ENCODE measurements at places on chromosomes 2 and 18.

DNA sequence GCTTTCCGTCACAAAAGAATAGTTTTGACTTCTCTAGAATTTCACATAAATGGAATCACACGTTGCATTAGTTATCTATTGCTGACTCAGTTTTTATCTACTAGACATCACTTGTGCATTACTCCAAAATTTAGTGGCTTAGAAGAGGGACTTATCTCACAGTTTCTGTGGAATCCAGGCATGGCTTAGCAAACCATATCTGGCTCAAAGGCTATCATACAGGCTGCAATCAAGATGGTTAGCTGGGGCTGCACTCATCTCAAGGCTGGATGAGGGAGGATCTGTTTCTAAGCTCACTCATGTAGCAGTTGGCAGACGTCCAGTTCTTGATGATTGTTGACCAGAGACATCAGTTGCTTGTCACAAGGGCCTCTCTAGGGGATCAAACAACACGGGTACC lies 6.6 kb upstream of the DSC3 start:
- DNase-seq: no peak

DNA sequence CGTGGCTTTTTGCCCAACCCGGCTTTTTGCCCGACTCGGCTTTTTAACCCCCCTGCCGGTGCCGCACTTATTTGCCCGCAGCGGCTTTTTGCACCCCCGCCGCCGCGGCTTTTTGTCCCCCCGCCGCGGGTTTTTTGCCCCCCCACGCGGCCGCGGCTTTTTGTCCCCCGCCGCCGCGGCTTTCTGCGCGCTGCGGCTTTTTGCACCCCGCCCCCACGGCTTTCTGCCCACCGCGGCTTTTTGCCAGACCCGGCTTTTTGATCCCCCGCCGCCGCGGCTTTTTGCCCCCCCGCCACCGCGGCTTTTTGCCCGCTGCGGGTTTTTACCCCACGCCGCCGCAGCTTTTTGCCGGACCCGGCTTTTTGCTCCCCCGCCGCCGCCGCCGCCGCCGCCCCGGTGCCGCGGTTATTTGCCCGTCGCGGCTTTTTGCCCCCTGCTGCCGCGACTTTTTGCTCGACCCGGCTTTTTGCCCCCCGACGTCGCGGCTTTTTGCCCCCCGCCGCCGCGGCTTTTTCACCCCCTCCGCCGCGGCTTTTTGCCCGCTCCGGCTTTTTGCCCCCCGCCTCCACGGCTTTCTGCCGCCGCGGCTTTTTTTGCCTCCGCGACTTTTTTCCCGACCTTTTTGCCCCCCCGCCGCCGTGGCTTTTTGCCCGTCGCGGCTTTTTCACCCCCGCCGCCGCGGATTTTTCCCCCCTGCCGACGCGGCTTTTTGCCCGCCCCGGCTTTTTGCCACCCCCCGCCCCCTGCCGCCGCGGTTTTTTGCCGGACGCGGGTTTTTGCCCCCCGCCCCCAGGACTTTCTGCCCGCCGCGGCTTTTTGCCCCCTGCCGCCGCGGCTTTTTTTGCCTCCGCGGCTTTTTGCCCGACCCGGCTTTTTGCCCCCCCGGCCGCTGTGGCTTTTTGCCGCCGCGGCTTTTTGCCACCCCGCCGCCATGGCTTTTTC lies 2786.5 kb downstream of the RPIA start:
- no peak for DNase-seq

GRCh38 chr2:74763962-74764428 lies 69.9 kb upstream of the HK2 start:
- peak; percentile 39 for DNase-seq

DNA sequence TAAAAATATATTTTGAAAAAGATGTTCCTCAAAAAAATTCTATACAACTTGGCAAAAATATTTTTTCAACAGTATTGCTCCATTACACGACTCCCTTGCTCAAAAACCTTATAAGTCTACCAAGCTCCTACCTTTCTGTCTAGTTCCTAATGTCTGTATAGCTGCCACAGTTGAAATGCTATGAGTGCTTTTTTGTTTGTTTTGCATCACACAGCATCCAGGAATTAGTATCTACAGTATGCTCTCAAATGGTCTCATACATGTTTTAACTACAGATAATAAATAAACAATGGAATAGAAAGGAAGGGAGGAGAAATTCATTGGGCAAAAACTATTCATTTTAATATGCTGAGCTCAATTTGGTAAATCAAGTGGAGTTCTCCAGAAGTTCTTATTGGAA lies 17.3 kb downstream of the ACADL start:
- DNase-seq: no peak

DNA sequence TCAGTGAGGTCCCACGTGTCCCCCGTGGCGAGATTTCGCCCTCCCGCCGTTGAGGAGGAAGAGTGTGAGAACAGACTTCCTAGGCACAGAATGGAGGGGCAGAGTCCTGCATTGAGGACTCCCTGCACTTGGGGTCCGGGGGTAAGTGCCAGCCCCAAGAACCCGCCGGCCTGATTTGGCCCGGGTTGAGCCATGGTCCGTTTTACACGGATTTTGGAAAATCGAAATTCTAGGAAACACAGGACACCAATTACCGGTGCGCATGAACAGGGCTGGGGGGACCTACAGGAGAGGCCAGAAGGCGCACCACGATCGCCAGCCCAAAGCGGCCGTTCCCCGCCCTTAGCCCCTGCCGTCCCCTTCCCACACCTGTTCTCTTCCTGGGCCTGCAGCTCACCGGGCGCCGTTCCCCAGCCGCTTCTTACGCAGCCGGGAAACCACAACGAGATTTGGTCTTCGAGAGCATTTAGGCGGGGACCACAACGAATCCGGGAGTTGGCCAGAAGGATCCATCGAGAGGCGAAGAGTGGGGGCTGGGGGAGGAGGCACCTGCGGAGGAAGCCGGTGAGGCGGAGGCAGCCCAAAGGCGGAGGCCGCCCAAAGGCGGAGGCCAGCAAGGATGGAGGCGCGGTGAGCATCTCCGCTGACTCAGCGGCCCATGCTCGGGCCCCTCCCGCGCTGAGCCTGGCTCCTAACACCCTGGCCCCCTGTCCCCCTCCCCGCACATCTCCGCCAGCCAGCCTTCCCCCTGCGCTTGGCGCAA lies 464 bp upstream of the TLX2 start:
- DNase-seq: no peak

DNA sequence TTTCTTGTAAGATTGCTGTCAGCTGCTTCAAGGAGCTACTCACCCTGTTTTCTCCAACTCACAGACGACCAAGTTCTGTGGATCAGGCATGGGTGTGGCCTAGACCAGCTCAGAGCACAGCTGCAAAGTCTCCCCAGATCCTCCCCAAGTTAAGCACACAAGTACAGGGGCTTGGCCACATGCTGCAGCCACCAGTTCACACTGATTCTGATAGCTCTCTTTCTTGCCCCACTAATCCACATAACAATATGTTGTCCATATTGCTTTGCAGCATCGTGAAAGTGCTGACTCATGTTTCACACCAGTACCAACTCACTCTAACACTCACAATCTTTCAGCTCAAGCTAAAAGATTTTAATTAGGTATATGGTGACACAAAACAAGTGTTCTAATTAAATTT lies 437.0 kb downstream of the PARD3B start:
- no peak for DNase-seq

DNA sequence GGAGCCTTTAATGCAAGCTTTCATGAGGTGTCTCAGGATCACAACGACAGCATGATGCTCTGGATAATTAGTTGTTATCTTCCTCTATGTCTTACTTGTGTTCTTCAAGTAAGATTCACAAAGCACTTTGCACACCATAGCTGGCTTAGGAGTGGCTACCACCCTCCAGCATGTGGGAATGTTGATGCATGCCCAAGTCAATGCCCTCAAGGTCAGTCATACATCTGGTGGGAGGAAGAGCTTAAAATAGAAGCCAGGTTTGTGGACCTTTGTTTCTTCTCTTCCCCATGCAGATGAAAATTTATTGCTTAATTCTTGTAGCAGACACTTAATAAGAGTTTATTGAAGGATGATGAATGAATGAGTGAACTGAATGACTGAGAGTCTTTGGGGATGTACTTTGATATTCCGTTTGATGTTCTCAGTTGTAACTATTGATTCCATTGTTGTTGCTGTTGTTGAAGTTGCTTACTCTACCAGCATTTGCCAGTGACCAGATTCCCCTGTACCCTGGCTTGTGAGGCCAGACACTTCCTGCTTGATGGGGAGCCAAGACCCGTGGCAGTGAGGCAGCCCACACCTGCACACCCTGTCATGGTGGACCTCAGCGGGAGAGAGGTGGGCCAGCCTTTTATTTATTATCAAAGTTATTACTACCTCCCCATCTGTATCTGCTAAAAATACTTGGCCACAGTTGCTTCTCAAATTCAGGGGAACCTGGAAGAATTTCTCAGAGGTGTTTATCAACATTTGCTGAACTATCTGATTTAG lies 137.8 kb downstream of the LAMA3 start:
- no peak for DNase-seq

DNA sequence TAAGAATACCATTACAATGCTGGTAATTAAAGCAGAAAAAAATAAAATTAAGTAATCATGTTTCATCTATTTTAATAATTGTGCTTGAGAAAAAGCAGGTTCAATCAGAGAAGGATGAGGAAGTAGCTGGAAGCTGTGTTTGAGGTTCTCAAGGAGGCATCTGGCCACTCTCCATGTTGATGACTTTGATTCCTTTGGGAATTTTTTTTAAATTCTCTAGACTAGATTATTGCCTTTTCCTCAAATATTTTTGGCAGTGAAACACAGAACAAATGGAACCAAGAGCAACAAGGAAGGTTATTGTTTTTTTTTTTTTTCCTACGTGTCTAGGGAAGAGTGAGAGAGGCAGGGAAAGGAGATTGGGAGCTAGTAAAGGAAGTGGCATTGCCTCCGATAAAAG lies 99.9 kb upstream of the NRP2 start:
- peak; percentile 72 for DNase-seq

Measured in NCI-H446 (cell line).